ENCODE measurements at places on chromosomes 4 and X. TPM values are rescaled to one million over a fixed set of nuclear protein-coding genes. Genes with fewer than 3 reads are reported as not detected.

GRCh38 chrX:140434347-140434746 lies 70.5 kb downstream of the SOX3 start:
- no peak for DNase-seq

DNA sequence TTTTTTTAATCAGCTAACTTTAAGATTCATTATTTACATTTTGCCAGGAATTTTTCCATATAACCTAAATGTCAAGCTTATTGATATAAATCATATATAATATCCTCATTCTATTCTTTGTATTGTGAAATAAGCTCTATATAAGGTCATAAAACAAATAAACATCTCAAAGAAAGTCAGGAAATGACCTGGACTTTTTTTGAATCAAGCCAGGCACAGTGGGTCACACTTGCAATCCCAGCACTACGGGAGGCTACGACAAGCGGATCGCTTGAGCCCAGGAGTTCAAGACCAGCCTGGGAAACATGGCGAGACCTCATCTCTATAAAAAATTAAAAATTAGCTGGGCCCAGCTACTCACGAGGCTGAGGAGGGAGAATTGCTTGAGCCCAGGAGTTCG lies 88.9 kb downstream of the RBM47 start:
- DNase-seq: no peak

The SRPX2 gene
- total RNA-seq: not detected

DNA sequence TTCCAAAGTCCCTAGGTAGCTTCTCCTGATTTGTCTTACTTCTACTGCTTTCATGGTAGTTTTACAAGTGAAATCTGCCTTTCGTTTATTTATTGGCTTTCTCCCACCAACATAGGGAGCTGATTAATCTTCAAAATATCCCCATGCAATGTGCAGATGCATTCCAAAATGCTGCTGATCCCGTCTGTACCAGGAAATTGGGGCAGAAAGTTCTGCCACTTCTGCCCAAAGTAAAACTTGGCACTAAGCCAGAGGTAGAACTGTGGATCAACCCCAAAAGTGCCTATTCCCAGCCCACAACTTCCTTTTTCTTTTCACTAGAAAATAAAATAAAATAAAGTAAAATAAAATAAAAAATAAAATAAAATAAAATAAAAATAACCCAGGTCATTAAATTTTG lies 47.3 kb upstream of the PPARGC1A start:
- no peak for DNase-seq

The MAGED4 gene
- 0.28 TPM for total RNA-seq

GRCh38 chrX:107421337-107421861 lies 28.1 kb upstream of the FRMPD3 start:
- DNase-seq: no peak

DNA sequence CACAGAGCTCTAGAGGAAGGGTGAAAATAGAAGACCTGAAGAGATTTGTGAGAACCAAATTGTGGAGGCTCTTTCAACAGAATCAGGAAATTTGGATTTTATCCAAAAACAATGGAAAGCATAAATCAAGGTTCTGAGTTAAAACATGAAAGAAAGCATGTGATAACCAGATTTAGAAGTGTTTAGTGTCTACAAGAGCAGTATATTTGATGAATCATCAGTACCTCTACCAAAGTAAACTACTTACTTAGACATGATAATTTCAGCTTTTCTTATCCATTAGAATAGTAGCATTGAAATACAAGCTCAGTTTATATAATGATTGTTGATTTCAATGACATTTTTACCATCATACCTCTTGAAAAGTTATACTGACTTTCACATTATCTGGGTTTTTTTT lies 25.9 kb upstream of the INTU start:
- DNase-seq: no peak

The F9 gene
- not detected for total RNA-seq

GRCh38 chrX:46325312-46325877 lies 219.8 kb downstream of the ZNF674 start:
- no peak for DNase-seq

DNA sequence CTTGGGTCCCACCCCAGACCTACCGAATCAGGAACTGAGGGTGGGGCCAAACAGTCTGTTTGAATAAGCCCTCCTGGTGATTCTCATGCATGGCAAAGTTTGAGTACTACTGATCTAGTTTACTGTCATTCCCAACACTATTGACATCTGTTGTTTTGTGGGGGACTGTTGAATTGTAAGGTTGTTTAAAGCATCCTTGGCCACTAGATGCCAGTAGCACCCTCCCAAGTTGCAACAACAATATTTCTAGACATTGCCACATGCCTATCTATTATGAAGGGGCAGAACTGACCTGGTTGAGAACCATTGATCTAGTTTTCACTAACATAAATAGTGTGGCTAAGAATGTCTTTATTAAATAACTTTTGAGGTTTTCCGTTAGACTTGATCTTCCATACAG lies 15.1 kb downstream of the TAF9B start:
- DNase-seq: peak; percentile 33

DNA sequence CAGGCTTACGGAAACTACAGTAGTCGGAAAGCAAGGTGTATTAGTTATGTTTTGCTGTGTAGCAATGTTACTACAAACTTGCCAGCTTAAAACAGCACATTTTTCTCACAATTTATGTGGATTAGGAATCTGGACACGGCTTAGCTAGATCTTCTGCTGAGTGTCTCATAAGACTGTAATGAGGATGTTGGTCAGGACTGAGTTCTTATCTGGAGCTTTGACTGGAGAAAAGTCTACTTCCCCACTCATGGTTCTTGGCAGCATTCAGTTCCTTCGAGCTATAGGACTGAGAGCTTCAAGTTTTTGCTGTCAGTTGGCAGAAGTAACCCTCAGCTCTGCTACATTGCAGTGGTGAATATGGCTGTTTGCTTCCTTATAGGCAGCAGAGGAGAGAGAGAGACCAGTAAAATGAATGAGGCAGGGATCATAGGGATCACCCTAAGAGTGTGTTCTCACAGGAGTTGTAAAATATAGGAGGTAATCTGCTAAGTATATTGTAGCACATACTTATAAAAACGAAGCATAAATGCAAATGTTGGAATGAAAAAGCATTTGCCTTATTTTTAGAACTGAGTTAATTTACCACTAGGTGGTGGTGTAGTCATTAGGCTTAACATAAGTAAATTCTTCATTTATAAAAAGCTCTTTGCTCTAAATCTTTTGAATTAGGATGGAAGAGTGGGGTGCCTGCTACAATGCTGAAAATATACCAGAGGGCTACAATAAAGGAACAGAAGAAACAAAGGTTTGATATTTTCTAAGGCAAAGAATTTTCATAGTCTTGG lies 38.6 kb downstream of the ALG13 start:
- DNase-seq: no peak

The SERPINA7 gene
- total RNA-seq: not detected

GRCh38 chrX:19904778-19905367 lies 17.5 kb upstream of the SH3KBP1 start:
- DNase-seq: no peak

- no peak for DNase-seq
Measured at GRCh38 chr4:18932730-18933339, 911.3 kb upstream of the LCORL start.

GRCh38 chrX:34300871-34301270 lies 168.8 kb upstream of the FAM47A start:
- DNase-seq: no peak
